ENCODE measurements at places on chromosomes 2 and 18.

DNA sequence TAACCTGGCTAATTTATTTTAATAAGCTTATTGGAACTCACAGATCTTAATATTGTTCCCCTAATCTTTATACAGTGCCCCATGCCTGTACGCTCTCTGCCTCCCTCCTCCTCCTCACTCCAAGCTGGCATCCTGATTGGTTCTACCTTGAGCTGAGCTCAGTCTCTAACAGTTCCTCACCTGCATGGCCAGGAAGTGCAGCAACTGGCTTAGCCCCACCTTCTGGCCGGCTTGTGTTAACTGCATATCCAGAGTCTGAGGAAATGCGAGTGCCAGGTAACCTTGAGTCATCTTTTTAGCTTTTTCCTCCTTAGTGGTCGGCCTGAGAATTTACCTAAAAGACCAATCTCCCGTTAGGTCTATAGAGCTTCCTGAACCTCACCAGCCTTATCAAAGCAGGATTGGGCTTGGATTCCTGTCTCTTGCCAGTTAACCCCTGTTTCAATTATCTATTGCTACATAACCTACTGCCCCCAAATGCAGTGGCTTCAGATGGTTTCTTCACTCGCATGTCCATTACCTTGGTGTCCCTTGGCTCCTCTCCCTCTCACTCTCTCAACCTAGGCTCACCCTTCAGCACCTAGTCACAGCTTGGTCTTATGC is 89.5 kb upstream of the STK39 start:
- peak; percentile 2 for DNase-seq

- DNase-seq, result no peak
These were observed 394.6 kb upstream of the SETBP1 start for GRCh38 chr18:44286049-44286448.

DNA sequence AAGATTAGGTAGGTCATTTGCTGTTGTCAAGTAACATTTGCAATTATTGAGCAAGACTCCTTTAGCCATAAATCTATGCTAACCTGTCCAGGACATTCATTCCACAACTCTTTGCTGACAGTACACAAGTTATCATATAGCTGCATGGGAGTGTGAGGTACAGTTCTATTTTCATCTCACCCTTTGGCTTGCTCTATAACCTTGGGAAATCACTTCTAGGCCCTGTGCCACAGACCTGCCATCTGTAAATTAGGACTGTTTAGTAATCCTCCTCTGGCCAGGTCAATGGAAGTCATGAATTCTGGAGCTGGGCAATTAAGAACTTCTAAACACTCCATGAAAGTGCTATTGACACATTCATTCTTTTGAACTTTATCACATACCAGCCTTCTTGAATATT is 34.6 kb upstream of the PAIP2B start:
- DNase-seq, result no peak

DNA sequence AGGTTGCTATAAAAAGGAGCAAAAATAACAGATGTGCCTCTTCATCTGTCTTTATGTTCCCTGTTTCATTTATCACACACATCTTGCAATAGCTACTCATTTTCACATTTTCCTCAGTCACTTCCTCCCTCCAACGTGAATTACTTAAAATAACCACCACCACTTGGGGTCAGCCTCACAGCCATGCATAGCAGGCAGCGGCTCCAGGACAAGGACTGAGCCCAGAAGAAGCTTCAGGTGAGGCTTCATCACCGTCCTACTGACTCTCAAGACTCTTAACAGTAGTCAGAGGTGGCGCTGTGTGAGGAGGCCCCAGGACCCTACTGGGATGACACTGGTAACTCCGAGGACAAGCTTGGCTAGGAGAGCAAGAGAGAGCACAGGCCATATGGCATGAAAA is 15.5 kb upstream of the ST8SIA5 start:
- DNase-seq, result no peak

- no peak for DNase-seq
These were observed 725 bp downstream of the FIGN start for GRCh38 chr2:163734881-163735684.

DNA sequence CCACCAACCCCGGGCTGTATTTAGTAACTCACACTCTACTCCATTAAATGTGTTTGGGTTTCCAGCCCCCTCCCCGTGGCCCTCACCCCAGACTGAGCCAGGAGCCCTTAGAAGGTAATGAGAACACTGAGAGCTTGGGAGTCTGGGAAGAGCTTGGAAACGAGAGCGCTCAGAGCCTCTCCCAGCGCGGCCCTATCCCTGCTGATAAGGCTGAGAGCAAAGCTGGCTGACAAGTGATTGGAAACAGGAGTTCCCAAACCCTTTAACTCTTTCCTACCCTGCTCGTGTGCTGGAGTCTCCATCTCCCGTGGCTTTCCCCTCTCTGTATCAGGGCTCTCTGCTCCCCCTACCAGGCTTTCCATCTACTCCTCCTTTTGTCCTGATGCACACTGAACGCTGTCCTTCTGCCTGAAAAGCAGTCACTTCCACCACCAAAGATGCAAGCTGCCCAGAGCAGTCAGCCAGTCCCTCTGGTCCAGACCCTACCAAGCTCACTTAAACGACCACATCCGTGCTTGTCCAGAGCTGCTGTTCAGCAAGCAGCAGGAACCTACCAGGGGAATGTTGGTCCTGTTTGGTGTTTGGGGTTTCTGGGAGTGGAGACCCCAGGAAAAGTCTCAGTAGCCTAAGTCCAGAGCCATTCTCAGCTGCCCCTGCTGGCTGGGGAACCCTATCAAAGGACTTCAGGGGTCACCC is 100.0 kb upstream of the PKDCC start:
- DNase-seq, result no peak

DNA sequence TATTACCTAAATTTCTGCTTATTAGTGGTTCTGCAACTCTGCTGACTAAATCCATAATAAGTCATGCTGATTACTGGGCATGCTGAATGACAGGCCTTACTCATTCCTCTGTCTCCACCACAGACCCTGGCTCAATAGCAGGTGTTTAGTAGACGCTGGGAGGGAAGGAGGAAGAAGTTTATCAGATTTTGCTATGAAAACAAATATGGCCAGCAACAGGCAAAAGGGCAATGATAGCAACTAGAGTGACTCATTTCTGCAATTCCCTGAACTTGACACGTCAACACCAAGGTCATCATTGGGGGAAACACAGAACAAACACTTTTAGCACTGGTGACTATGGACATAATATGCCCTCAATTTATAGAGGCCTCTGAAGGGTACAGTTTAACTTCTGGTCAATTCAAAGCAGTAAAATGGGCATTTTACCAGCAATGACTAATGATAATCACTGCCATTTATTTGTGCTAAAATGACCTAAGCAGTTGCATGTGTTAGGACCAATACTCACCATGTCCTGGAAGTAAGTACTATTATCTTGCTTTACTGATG is 35.2 kb downstream of the TMEM163 start:
- no peak for DNase-seq

GRCh38 chr18:75582406-75582821 is 154.9 kb upstream of the SMIM21 start:
- no peak for DNase-seq
